CD4-positive, alpha-beta T cell treated with Interferon alpha-2 for 1 hour (primary cell): ENCODE measurements at places on chromosomes 3 and 15.

- DNase-seq = peak; percentile 86
Observed at GRCh38 chr3:197002701-197003454, 26.7 kb downstream of the MELTF start.

GRCh38 chr15:69415381-69415780, 1.2 kb downstream of the KIF23 start:
- no peak for DNase-seq

DNA sequence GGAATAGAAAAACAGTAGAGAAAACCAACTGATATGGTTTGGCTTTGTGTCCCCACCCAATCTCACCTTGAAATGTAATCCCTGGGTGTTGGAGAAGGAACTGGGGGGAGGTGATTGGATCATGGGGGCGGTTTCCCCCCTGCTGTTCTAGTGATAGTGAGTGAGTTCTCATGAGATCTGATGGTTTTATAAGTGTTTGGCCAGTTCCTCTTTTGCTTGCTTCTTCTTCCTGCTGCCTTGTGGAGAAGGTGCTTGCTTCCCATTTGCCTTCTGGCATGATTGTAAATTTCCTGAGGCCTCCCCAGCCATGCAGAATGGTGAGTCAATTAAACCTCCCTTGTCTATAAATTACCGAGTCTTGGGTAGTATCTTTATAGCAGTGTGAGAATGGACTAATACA, 48.4 kb downstream of the EOMES start:
- no peak for DNase-seq

- DNase-seq = no peak
Observed at GRCh38 chr3:13401149-13401548, 19.0 kb downstream of the NUP210 start.

GRCh38 chr15:57892181-57892580, 173.3 kb downstream of the ALDH1A2 start:
- no peak for DNase-seq

DNA sequence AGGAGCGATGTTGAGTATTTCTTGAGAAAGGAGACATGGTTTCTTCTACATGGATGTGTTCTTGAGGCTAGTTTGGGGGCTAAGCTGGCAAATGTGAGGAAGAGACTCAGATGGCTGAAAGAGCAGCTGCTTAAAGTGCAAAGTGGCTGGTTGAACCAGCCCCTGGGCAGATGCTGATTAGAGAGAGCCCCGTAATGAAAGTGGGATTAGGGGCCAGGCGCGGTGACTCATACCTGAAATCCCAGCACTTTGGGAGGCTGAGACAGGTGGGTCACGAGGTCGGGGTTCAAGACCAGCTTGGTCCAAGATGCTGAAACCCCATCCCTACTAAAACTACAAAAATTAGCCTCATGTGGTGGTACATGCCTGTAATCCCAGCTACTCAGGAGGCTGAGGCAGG, 75.0 kb upstream of the GCNT3 start:
- DNase-seq = no peak

DNA sequence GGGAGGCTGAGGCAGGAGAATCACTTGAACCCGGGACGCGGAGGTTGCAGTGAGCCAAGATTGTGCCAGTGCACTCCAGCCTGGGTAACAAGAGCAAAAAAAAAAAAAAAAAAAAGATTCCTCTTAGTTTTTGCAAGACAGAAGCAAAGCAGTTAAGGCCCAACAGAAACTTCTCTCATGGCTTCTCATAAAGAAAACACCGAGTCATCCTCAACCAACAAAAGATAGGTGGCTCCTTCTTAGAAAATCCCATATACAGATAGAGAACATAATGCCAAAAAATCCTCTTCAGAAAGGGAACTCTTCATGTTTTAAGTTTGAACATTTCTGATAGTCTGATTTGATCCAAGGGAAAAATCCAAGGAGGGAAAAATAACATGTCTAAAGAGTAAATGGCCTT, 12.5 kb upstream of the SKIL start:
- no peak for DNase-seq

DNA sequence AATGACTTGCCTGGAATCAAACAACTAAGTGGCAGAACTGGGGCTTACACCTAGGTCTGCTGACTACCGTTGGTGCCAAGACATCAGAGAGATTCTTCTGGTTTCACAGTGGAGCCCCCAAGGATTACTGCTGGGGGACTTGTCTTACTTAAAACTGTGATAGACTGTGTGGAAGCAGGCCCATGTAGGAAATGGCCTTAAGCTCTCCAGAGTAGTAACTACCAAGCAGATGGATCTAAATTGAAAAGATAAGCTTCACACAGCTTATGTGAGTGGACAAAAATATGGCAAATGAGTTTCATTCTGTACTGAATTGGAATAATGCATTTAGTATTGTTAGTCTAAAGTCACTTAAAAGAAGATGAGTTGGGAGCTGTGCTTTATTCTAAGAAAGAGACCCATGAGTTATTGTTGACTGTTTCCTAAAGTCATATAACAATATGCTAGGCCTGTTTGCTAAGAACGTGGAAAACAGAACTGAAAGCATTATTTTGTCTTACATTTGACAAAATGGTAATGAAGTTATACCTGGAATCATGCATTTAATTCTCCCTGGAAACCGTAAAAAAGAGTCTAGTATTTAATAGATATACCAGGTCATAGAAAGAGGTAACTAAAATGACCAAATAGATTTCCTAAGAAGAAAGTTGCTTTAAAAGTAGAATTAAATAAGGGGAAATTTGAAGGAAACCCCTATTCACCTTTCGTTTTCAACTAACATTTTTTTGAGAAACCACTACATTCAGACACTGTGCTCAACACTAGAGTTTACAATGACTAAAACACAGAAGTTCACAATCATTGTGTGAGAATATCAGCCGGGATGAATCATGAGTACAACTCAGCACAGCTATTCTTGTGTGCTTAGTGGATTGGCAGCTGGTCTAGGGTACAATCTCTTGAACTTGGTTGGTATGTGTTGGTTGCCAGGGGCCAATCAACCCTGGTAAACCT, 13.0 kb upstream of the MAPK6 start:
- DNase-seq = no peak

- DNase-seq = no peak
Observed at GRCh38 chr3:56591262-56591661, 34.3 kb downstream of the CCDC66 start.

DNA sequence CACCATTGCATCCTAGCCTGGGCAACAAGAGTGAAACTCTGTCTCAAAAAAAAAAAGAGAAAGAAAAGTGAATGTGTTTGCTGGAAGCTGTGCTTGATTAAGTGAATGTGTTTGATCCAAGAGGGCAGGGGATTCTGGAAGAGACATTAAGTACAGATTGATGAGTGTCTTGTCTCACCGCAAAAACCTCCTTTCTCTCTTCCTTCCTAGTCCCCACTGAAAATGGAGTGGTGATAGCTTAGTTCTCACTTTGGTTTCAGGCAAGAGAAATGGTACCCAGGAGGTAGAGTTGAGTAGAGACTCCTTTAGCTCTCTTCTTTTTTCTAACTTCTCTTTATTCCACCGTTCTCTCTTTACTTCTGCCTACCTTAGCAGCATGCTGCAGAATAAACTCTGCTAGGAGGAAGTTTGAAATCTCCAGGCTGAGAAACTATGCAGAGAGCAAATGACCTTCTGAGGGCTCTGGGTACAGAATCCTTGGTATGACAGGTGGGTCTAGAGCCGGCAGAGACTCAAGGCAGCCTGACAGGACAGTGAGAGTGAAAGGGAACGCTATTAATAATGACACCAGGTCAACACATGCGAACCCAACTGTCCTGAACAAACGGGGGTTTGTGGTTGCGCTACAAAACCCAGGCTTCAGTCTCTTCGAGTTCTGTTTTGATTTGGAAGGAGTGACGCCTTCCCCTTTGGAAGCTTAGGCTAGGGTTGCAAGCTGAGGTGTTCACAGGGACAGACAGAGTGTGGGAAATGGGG, 74.9 kb downstream of the SMAD3 start:
- no peak for DNase-seq

GRCh38 chr15:70879401-70879800, 12.8 kb downstream of the THAP10 start:
- DNase-seq = no peak

GRCh38 chr3:115662356-115662755, 39.0 kb downstream of the GAP43 start:
- DNase-seq = no peak

GRCh38 chr3:128317101-128317697, 149.5 kb downstream of the DNAJB8 start:
- DNase-seq = no peak

DNA sequence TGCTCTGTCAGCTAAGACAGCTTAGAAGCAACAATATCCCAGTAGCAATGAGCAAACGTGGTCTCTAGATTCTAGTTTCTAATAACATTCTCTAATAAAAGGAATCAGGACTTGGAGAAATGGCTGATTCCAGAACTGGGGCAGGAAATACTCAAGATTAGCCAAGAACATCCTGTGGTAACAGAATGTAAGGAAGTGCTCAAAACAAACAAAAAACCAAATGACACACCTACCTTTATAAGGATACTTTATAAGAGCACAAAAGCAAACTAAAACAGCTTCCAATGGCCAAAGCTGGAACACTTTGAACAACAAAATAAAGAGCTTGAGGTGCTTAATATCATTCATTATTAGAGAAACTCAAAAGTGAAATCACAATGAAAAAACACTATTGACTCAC, 33.1 kb upstream of the EIF5A2 start:
- DNase-seq = no peak

DNA sequence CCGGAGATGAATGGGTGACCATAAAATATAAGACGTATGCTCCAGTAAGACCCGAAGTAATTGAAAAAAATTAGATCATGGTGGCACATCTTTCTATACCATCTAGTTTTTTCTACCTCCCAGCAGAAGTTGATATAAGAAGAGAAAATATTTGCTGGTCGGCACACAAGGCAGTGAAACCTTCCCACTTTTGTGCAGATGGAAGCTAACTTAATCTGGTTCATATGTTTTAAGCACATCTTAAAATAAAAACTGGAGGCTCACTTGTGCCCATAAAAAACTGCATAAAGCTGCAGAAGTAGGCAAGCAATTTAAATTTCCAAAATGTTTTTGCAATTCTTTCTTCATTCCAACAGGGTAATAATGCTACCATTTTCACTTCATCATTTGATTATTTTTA, 449.2 kb downstream of the CNTN3 start:
- DNase-seq = no peak

GRCh38 chr3:70053293-70053692, 53.8 kb downstream of the SAMMSON start:
- DNase-seq = no peak

GRCh38 chr15:94286583-94286982, 55.2 kb downstream of the MCTP2 start:
- no peak for DNase-seq

DNA sequence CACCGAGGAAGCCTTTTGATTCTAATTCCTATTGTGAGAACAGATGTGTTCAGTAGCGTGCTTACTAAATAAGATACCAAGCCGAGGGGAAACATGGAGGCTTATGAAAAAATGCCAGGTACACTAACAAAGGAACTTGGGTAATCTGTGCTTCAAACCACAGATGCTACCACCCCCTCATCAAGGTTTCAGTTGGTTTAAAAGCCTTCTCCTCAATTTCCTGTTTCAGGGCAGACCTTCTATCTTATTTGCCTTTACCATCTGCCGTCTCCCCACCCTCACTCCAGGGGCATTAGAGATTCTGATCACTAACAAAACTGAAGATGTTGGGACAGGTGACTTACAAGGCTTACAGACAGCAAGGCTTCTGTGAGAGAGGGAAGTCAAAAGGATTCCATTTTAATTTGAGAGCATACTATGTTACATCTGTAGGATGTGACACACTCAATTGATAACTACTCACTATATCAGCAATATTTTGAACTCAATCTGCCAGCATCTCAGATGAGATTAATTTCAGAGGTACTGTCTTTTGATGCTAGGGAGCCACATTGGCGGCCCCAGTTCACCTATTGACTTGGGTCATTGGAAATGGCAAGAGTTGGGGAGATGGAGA, 60.6 kb upstream of the PLCL2 start:
- no peak for DNase-seq

DNA sequence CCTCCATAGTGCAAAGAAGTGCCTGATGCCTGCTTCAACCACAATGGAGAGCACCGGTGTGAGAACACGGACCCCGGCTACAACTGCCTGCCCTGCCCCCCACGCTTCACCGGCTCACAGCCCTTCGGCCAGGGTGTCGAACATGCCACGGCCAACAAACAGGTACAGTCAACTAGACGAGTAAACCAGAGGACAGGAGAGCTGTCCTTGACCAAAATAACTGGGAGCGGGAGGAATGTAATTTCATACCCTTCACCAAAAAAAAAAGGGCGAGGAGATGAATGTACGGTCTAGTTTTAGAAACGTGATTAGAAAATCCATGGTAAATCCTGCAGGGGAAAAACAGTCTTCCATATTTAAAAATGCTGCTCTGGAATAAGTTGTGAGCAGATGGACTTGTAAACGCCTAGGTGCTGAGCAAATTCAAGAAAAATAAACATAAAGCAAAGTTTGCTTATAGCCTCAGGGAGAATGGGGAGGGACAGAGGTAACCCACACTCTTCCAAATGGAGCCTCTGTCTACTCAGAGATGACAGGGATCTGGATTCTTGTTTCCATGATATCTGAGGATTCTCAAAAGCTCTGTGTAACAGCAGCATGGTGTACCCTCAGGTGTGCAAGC, 8.4 kb downstream of the THBS1 start:
- no peak for DNase-seq

GRCh38 chr3:116678853-116679252, 30.7 kb upstream of the TUSC7 start:
- DNase-seq = no peak

- DNase-seq = no peak
Observed at GRCh38 chr3:59502806-59503205, 453.0 kb upstream of the CFAP20DC start.

DNA sequence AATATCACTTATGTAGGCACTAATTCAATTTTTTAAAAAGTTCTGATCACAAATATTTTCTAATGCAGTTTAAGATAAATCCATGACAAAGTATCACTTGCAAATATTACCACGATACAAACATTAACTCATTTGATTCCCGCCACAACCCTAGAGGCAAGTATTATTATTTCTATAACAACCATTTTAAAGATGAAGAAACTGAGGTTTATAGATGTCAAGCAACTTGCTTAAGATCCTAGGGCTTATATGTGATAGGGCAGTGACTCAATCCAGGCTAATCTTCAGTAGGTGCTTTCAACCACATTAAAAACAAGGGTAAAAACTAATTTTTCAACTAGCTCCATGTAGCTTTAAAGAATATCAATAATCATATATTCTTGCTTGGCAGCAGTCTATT, 1.7 kb downstream of the DYNC1LI1 start:
- no peak for DNase-seq

DNA sequence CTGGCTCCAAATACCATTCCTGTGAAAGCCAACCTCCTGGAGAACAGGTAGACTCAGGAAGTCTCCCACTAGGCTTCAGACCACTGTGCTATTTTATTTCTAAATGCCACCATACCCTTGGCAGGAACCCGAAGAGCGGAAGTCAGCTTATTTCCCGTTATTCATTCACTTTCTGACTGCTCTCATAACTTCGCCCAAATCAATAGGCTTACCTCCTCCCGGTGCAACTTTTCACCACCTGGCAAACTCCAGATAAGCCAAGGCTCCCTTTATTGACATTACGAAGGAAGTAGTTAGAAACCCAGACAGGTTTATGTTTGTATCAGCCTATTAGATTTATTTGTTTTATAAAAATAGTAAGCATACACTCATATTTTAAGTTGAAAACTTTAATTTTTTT, 3.3 kb upstream of the CCDC54 start:
- no peak for DNase-seq
